Right kidney (tissue), 9 donors: ENCODE measurements at places on chromosomes 2 and 18.

- DNase-seq: no peak
These were observed 9.7 kb upstream of the IL1RN start for GRCh38 chr2:113117541-113118262.

DNA sequence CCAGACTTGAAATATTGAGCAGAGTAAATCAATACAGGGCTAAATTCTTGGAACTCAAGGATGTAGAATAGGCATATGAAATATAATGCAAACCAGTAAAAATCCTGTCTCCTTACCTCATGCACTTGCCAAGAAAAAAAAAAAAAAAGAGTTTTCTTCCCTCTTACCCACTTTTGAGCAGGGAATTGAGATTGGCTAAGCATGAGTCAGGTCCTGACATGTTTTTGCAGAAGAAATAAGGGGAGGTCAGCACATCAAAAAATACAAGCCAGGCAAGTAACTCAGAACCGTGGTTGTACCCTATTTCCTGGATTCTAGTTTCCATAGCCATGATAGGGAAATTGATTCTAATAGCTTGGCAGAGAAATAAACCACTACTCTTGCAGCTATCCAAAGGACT, 1526.7 kb downstream of the LRP1B start:
- DNase-seq: no peak

GRCh38 chr2:36886664-36887063, 79.7 kb downstream of the STRN start:
- no peak for DNase-seq

GRCh38 chr2:137173463-137173862, 408.1 kb downstream of the THSD7B start:
- DNase-seq: no peak

DNA sequence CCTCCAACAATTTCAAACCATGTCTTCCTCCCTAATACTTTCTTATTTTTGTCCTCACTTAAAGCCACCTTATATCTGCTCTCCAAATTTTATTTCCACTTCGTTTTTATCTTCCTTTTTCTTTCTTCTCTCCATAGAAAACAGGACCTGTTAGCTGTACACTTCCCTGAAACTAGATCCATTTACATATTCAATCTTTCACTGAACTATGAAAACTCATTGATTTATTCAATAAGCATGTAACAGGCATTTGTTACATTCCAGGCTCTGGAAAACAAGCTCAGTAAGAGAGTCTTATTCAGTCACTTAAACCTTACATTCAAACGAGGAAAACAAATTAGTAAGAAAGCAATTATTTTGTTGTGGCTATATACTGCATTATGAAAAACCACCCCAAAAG, 1225.3 kb downstream of the SUCLG1 start:
- no peak for DNase-seq

DNA sequence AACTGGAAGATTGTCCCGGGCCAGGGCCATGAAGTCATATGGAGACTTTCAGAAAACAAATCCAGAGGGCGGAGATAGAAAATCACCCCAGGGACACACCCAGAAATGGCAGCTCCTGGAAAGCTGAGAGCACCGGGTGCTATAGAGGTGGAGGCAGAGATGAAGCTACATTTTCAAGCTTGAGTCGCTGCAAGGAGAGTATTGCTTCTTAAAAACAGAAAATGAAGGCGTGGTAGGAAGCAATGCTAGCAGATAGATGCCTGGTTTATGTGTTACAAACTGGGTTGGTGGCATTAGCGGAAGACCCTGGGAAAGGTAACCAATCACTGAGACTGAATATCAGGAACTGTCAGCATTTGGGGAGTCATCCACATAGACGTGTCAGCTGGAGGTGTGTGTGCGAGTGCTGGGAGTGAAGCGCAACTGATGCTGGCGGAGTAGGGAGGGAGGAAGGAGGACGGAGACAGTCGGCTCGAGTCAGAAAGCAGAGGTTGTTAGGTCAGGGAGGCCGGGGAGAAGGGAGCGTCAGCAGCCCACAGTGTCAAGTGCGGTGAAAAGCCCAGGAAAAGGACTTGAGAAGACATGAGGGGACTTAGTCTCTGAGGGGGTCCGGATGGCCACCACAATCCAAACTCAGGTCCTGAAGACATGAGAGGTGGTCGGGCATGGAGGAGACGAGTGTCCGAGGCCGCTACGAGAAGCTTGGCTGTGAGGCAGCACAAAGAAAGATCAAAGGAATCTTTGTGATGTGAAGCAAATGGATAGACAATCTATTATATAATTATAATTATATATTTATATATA, 45.4 kb downstream of the C18orf63 start:
- DNase-seq: no peak
